Islet precursor cell (in vitro differentiated cells): ENCODE measurements at places on chromosomes 13 and 19.

- DNase-seq: no peak
These were observed 343.1 kb upstream of the ARGLU1 start for GRCh38 chr13:106911020-106911419.

DNA sequence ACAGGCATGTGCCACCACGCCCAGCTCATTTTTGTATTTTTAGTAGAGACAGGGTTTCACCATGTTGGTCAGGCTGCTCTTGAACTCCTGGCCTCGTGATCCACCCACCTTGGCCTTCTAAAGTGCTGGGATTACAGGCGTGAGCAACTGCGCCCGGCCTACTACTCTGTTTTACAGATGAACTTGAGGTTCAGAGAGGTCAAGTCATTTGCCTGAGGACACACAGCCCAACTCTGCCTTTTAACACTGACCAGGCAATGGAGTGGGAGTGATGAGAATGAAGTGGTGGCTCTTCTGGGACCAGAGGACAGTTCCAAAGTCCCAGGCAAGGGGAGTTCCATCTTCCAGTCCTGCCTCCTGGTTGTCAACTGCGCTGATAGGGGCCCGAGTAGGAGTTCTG, 41.4 kb downstream of the CERS4 start:
- no peak for DNase-seq

GRCh38 chr13:85694992-85695391, 104.2 kb downstream of the SLITRK6 start:
- no peak for DNase-seq

- DNase-seq: no peak
These were observed 64.6 kb upstream of the KL start for GRCh38 chr13:32951580-32951979.

GRCh38 chr19:20969898-20970297, 46.8 kb downstream of the ZNF85 start:
- DNase-seq: no peak

GRCh38 chr13:44137466-44137865, 236.2 kb upstream of the SERP2 start:
- DNase-seq: no peak
